Activated T-helper 9 cell treated with anti-CD3 and anti-CD28 coated beads, Interleukin-2, amount 50 U/mL, for 16 hours (primary cell): ENCODE measurements at places on chromosomes 6 and 20.

DNA sequence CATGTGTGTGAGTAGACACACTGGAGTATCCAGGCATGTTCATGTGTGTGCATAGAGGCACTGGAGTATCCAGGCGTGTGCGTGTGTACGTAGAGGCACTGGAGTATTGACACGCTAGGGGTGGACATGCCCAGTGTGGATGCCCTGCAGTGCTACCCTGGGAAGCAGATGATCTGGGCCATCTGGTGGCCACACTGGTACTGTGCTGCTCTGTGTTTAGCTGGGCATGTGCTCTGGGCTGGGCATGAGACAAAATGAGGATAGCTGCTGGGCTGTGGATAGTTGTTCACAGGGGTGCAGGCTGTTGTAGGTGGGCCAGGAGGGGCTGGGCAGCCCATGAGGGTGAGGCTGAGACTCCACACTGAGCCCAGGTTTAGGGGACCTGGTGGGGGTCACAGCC, 24.0 kb upstream of the NPBWR2 start:
- no peak for DNase-seq

- DNase-seq: no peak
Measured at GRCh38 chr6:125751334-125751916, 2.0 kb downstream of the HEY2 start.

- DNase-seq: no peak
Measured at GRCh38 chr6:90893400-90893799, 306.5 kb upstream of the MAP3K7 start.

DNA sequence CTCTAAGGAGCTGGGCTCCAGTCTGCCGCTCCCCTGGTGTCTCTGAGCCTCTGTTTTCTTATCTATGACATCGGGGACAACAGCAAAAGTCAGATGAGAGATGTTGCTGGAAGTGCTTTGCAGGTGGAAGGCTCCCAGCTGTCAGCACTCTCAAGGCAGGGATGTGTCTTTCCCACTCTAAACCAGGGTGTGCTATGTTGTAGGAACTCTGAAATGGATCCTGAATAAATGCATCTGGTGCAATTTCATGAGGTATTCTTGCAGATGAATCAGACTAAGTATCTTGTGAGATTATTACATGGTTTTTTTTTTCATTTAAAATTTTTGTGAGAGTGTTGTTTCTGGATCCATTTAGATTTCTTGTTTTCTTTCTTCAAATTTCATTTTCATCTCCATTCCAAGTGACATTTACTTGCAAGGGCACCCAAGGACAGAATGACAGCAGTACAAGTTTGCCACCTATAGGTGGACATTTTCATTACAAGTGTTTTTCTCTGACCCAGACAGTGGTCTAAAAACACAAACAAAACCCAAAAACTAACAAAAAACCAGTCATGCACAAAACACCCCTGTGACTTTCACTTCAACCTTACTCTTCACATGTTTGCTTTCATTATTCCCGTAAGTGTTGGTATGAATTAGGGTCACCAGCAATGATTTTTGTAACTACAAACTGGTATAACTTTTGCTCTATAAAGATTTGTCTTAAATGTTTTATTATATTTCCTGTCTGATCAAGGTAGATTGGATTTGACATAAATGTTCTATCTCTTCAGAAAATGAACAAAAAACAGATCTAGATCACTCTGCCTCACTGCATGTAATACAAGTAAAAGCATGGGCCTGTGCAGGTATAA, 14.7 kb upstream of the SIM1 start:
- no peak for DNase-seq

DNA sequence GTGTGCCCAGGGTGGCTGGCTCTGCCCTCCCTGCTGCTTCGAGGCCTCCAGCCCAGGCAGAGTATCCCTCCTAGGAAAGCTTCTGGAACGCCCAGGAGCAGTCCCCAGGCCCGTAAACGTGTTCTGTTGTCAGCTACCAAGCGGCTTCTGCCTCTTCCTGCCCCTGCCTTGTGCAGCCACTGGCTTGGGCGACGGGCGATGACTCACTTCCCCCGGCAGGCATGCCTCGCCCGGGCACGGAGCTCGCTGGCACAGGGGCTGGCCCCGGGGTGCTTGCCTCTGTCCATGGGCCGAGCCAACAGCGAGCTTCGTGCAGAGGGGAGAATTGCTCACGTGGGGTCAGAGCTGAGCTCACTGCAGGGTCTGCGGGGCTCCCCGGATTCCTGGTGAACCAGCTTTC, 86.7 kb upstream of the THBS2 start:
- DNase-seq: no peak

- DNase-seq: no peak
Measured at GRCh38 chr20:16392346-16392745, 180.9 kb downstream of the KIF16B start.
